Right lobe of liver (tissue), 6 donors: ENCODE measurements at places on chromosomes 5 and 9. TPM values are rescaled to one million over a fixed set of nuclear protein-coding genes. Genes with fewer than 3 reads are reported as not detected.

The PCDHGA4 gene
- total RNA-seq = 1.8 TPM

- H3K36me3 ChIP-seq = no peaks in the 10 kb centered on the region
- H3K27me3 ChIP-seq = no peaks in the 10 kb centered on the region
- H3K4me1 ChIP-seq = peaks cover 26% of the 10 kb centered on the region
- peak overlapping the region; percentile 79 for H3K27ac ChIP-seq
Measured at GRCh38 chr5:116305899-116306298, 221.1 kb downstream of the COMMD10 start.

The FOXI1 gene
- not detected for total RNA-seq

GRCh38 chr5:78288246-78288645 lies 6.3 kb downstream of the AP3B1 start:
- H3K4me1 ChIP-seq = no peaks in the 10 kb centered on the region
- no peaks in the 10 kb centered on the region for H3K36me3 ChIP-seq
- DNase-seq = no peak
- H3K27ac ChIP-seq = no peak overlapping the region

The TSSK1B gene
- total RNA-seq = not detected

- H3K27me3 ChIP-seq = no peaks in the 10 kb centered on the region
- H3K4me3 ChIP-seq = no peak overlapping the region
- no peaks in the 10 kb centered on the region for H3K36me3 ChIP-seq
- no peaks in the 10 kb centered on the region for H3K4me1 ChIP-seq
Measured at GRCh38 chr9:117448066-117448465, 33.2 kb upstream of the ASTN2 start.

- no peaks in the 10 kb centered on the region for H3K36me3 ChIP-seq
- no peak overlapping the region for H3K27ac ChIP-seq
- H3K4me1 ChIP-seq = no peaks in the 10 kb centered on the region
- H3K4me3 ChIP-seq = no peak overlapping the region
Measured at GRCh38 chr5:148558892-148559291, 95.4 kb downstream of the HTR4 start.

The ADRA1B gene
- 13.5 TPM for total RNA-seq

The NXNL2 gene
- not detected for total RNA-seq

DNA sequence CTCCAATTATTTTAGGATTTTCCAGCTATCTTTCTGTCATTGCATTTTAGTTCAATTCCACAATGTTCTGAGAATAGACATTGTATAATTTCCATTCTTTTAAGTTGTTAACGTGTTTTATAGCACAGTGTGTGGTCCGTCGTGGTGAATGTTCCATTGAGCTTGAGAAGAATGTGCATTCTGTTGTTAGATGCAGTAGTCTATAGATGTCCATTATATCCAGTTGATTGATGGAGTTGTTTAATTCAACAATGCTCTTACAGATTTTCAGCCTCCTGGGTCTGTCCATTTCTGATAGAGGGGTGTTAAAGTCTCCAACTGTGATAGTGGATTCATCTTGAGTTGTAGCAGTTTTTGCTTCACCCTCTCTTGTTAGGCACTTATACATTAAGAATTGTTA lies 1587.7 kb upstream of the NUDT12 start:
- no peak overlapping the region for H3K27ac ChIP-seq
- H3K27me3 ChIP-seq = no peaks in the 10 kb centered on the region
- DNase-seq = no peak
- H3K4me1 ChIP-seq = no peaks in the 10 kb centered on the region
- no peaks in the 10 kb centered on the region for H3K36me3 ChIP-seq
- no peak overlapping the region for H3K4me3 ChIP-seq

DNA sequence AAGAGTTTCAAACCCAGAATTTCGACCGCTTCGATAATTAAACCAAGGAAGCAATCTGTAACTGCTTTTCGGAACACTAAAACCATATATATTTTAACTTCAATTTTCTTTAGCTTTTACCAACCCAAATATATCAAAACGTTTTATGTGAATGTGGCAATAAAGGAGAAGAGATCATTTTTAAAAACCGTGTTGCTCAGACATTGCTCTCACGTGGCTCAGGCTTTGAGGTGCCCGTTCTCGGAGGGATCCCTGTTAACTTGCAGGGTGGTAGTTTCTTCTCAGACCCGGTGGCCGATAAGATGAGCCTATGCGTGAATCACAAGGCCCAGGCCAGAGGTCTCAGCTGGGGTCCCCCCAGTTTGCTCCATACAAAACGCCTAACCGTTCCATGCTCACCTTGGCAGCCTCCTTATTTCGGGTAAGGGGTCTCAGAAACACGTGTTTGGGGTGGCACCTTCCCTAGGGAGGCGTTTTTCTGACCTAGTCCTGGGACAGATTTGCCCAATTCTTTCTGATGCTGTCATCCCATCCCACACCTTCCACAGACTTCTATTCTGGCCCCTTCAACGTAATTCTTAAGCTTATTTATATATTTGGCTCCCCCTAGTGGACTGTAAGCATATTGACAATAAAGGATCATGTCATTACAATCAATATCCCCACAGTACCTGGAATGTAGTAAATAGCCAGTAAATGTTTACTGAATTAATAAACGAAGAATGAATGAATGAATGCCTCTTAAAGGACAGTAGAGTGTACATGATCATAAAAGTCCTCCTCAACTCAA lies 48.1 kb downstream of the THBS4 start:
- H3K4me1 ChIP-seq = no peaks in the 10 kb centered on the region
- no peaks in the 10 kb centered on the region for H3K36me3 ChIP-seq
- H3K27ac ChIP-seq = no peak overlapping the region
- no peaks in the 10 kb centered on the region for H3K27me3 ChIP-seq

DNA sequence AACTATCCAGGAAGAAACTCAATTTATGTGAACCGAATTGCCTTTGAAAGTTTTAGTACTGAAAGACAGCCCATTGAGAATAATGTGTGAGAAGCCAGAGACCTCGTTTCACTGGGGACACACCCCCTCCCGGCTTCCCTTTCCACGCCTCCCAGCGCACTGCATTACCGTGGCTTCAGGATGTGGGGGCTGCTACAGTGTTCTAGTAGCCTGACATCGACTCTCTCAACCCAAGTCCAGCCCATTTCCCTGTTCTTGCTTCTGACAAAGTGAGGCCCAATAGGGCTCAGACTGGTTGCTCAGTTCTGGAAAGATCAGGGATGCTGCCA lies 3.5 kb downstream of the PAX5 start:
- H3K36me3 ChIP-seq = no peaks in the 10 kb centered on the region
- no peak overlapping the region for H3K27ac ChIP-seq
- H3K27me3 ChIP-seq = peaks cover 30% of the 10 kb centered on the region
- DNase-seq = no peak
- no peak overlapping the region for H3K4me3 ChIP-seq

DNA sequence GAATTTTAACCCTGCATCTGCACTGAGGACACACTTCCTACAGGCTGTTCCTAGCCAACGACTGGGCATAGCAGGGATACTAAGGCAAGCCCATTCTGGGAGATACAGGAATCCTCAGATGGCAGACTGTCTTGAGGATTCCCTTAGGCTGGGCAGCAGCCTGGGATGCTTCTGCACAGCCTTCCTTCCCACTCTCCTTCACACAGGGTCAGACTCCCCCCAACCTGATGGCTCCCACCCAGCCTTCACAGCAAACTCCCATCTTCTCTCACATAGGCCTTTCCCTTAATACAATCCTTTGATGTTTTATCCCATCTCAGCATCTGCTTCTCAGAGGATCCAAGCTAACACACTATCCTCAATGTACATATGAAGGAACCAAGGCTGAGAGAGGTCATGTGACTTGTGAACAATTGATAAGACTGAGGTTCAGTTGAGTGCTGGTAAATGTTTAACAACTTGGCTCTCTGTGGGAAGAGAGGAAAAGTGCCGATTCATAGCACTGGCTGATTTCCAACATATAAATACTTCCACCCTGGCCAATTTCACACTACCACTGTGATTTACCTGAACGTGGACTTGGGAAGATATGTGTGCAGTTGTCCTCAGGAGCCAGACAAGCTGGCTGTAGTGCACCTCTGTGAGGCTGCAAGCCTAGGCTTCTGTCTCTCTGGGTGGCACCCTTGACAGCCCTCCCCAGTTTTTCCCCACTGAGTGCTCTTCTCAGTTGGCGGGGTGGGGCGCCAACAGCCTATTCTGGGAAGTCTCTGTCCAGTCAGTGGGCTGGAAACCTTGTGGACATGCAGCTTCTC lies 120.2 kb upstream of the TRIM32 start:
- peak overlapping the region; percentile 37 for H3K4me3 ChIP-seq
- peak overlapping the region; percentile 73 for H3K27ac ChIP-seq
- H3K36me3 ChIP-seq = no peaks in the 10 kb centered on the region
- H3K27me3 ChIP-seq = no peaks in the 10 kb centered on the region

GRCh38 chr9:87071473-87071872 lies 124.2 kb upstream of the GAS1 start:
- H3K4me3 ChIP-seq = no peak overlapping the region
- no peaks in the 10 kb centered on the region for H3K4me1 ChIP-seq
- no peaks in the 10 kb centered on the region for H3K36me3 ChIP-seq

The SH2D3C gene
- 5.6 TPM for total RNA-seq

DNA sequence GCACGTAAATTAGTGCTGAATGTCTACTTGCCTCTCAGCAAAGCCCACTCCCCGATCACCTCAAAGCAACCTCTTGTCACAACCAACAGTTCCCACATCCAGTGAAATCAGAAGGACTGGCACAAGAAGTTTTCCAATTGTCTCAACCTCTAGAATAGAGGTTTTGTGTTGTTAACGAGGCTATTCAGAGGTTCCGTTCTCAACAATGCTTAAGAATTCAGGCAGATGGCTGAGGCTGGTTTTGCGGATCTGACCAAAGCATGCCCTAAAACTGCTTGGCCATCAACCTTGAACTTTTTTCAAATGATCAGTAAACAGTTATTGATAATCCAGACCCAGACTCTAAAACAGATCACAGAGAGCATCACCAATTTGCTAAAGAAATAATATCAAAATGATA lies 52.9 kb downstream of the MAPKAP1 start:
- no peak for DNase-seq
- H3K27ac ChIP-seq = no peak overlapping the region
- H3K27me3 ChIP-seq = no peaks in the 10 kb centered on the region

- H3K27me3 ChIP-seq = no peaks in the 10 kb centered on the region
- H3K27ac ChIP-seq = no peak overlapping the region
- DNase-seq = no peak
- H3K36me3 ChIP-seq = no peaks in the 10 kb centered on the region
- no peak overlapping the region for H3K4me3 ChIP-seq
Measured at GRCh38 chr9:117596678-117597077, 107.5 kb upstream of the TLR4 start.

DNA sequence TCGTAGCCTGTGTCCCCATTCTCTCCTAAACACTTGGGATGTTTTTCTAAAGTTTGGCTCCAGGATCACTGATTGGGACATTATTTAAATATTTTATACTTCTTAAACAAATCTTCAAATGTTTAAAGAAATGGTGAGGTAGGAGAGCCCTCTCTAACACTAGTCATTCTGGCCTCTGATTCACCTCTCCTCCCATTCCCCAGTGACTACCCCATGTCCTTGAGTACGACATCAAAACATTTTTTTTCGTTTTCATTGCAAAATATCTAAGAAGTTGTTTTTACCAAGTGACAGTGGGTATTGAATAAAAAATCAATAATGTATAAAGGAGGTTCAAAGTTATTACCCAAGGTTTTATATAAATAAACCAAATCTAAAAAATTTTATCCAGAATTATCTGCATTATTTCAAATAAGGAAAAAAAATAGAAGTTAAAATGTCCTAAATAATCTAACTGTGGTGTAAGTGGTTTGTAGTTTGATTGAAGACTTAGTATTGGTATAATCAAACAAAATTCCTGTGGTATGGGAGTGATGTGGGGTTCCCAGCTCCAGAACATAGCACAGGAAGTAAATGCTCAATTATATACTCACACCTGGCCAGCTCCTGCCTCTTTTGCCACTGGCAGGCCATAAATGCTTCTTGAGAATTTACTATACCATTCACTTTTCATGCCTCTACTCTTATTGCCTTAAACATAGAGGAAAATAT lies 51.1 kb downstream of the MAST4 start:
- H3K4me1 ChIP-seq = peaks cover 7% of the 10 kb centered on the region
- no peak overlapping the region for H3K27ac ChIP-seq
- no peak overlapping the region for H3K4me3 ChIP-seq
- H3K27me3 ChIP-seq = no peaks in the 10 kb centered on the region
- DNase-seq = no peak
- H3K36me3 ChIP-seq = no peaks in the 10 kb centered on the region

The CDC25C gene
- not detected for total RNA-seq

The REEP5 gene
- 70.5 TPM for total RNA-seq

GRCh38 chr9:1087120-1087881 lies 37.1 kb downstream of the DMRT2 start:
- H3K27ac ChIP-seq = no peak overlapping the region
- no peaks in the 10 kb centered on the region for H3K4me1 ChIP-seq
- no peaks in the 10 kb centered on the region for H3K36me3 ChIP-seq
- H3K27me3 ChIP-seq = peaks cover 6% of the 10 kb centered on the region
- H3K4me3 ChIP-seq = no peak overlapping the region
- DNase-seq = no peak

- no peaks in the 10 kb centered on the region for H3K27me3 ChIP-seq
- H3K4me3 ChIP-seq = no peak overlapping the region
- DNase-seq = no peak
- H3K4me1 ChIP-seq = peaks cover 7% of the 10 kb centered on the region
- no peaks in the 10 kb centered on the region for H3K36me3 ChIP-seq
- no peak overlapping the region for H3K27ac ChIP-seq
Measured at GRCh38 chr5:140628711-140629110, 4.3 kb downstream of the CD14 start.

DNA sequence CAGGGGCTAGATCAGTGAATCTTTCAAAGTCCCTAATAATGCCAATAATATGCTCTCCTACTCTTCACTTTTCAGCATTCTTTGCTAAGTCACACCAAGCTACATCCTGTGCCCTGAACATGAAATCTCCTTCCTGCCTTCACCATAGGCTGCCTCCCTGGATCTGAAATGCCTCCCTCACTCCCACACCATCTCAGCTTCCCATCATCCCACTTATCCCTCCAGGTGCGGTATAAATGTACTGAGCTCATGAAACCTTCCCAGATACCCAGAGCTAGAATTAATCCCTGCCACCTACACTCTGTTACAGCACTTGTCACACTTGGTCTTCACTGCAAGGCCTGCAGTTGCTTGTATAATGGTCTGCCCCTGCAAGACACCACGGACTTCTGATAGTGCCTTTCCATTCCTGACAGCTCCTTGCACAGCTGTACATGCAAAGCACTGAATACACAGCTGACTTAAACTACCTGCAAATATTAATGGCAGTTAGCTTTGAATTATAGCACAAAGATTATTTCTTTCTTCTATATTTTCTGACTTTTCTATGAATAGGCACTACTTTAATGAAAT lies 250.4 kb downstream of the EBF1 start:
- no peaks in the 10 kb centered on the region for H3K27me3 ChIP-seq
- DNase-seq = no peak
- no peaks in the 10 kb centered on the region for H3K36me3 ChIP-seq
- no peak overlapping the region for H3K27ac ChIP-seq
- H3K4me1 ChIP-seq = no peaks in the 10 kb centered on the region

GRCh38 chr5:138661291-138661960 lies 86.2 kb upstream of the HSPA9 start:
- no peak overlapping the region for H3K4me3 ChIP-seq
- no peaks in the 10 kb centered on the region for H3K36me3 ChIP-seq
- DNase-seq = no peak

The FAM163B gene
- total RNA-seq = 5.8 TPM

GRCh38 chr9:136257381-136258298 lies 12.0 kb upstream of the QSOX2 start:
- no peaks in the 10 kb centered on the region for H3K36me3 ChIP-seq
- no peak overlapping the region for H3K4me3 ChIP-seq
- H3K27me3 ChIP-seq = no peaks in the 10 kb centered on the region
- DNase-seq = no peak
- H3K27ac ChIP-seq = no peak overlapping the region

The SLC36A3 gene
- total RNA-seq = not detected
